ENCODE measurements at places on chromosomes 12 and 14.

DNA sequence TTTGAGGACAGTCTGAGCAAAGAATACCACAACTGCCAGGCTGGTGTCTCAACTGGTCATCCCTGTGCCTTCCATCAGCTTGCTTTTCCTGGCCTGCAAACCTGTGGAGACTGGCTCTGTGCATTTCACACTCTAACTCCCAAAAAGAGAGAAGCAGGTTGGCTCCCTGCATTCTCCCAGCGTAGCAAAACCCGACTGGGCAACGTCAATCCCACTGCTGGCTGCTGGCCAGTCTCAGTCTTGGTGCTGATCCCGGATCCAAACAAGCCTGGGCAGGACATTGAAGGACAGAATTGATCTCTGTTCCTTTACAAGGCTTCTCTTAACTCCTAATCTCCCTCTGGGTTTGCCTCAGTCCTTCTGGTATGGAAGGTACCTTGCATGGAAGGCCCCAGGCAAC, 65.4 kb downstream of the FZD10 start:
- no peak for DNase-seq

- no peak for DNase-seq
These were observed 99.0 kb downstream of the ESR2 start for GRCh38 chr14:64195199-64195598.

DNA sequence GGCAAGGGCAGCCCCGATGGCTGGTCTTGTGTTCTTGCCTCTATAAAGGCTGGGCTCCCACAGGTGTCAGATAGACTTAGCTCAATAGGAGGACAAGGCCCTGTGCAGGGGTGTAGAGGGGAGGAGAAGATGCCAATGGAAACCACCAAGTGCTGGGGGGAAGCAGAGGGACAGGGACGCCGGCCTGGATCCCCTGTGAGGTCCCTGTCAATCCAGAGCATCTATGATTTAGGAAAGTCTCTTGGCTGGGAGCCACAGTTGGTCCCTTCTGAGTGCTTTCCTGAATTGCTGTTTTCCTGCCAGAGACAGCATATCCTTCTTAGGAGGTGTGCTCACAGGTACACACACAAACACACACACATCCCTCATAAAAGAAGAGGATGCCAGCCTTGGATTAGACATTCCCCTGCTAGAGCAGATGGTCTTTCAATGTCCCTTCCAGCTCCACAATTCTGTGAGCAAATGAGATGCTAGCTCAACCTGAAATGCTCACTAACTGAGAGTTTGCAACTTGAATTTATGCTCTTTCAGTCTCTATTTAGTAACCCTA, 62.7 kb downstream of the TTC7B start:
- DNase-seq: no peak

- DNase-seq: no peak
These were observed 191.2 kb downstream of the AEBP2 start for GRCh38 chr12:19630536-19630935.

DNA sequence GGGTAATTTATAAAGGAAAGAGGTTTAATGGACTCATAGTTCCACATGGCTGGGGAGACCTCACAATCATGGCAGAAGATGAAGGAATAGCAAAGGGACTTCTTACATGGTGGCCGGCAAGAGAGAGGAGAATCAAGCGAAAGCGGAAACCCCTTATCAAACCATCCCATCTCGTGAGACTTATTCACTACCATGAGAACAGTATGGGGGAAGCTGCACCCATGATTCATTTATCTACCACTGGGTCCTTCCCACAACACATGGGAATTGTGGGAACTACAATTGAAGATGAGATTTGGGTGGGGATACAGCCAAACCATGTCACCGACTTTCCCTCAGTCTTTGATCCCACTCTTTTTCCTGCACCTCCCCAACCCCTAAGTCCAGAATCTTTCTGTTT, 12.6 kb upstream of the CTDSP2 start:
- DNase-seq: no peak

DNA sequence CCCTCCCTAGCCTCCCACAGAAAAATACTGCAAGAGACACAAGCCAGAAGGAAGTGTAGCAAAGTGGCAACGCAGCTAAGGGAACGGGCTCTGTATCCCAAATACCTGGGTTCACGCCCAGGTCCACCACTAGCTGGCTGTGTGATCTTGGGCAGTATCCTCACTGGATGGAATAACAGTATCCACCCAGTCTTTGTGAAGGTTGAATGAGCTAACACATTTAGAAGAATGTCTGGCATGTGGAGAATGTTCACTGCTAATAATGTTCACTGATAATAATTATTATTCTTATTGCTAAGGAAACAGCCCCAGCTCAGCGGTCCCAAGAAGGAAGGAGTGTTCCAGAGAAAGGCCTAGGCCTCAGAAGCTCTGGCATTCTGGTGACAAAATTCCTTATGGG, 70.9 kb downstream of the VWF start:
- no peak for DNase-seq

DNA sequence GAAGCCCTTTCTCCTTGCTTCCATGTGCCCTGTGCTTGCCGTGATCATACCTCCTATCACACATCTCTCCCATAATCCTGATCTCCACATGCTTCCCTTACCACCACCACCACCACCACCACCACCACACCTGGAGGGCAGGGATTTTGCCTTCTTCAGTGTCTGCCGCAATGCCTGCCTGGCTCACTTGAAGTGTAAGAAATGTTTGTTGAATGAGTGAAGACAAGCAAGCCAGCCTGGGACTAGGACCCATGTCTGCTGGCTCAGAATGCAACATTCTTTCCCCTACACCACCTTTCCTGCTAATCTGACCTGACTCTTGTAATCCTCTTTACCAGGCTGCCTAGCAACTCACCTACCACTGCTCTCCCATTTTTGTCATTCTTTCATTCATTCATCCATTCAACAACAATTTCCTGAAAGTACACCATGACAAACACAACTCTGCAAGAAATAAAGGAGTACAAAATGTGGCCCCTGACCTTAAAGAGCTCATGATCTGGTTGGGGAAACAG, 3.5 kb upstream of the NID2 start:
- DNase-seq: no peak

DNA sequence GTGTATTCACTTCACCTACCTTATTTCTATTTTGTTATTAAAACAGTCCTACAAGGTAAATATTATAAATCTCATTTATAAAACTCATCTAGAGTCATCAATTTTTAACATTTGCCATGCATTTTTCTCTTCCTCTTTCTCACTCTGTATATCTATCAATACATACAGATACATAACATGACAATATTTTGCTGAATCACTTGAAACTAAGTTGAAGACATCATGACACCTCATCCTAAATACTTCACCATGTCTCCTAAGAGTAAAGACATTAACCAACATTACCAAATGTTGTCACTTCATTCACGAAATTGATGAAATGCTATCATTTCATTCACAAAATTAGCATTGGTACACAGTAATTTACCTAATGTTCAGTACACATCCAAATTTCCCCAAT, 181.8 kb downstream of the PAX9 start:
- DNase-seq: no peak

DNA sequence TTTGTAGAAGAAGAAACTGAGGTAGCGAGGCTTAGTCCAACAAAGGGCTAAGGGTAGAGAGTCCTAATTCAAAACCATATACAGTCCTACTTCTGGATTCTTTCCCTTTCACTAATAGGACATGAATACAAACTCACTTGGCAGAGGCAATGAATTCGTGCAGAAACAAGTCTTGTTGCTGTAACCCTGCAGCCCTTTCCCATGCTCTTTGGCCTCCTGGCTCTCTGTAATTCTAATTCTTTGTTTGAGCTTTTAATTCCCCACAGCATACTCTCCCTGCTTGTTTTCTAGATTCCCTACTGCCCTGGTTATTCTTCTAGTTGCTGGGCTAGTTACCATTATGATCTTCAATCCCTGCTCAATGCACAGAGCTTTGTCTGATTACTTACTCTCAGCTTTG, 381.4 kb downstream of the ETNK1 start:
- no peak for DNase-seq

GRCh38 chr12:34403706-34404376, 381.5 kb downstream of the ALG10 start:
- DNase-seq: no peak

GRCh38 chr14:74977901-74978385, 22.5 kb upstream of the PGF start:
- no peak for DNase-seq

GRCh38 chr14:33532553-33532952, 418.3 kb downstream of the EGLN3 start:
- DNase-seq: no peak

DNA sequence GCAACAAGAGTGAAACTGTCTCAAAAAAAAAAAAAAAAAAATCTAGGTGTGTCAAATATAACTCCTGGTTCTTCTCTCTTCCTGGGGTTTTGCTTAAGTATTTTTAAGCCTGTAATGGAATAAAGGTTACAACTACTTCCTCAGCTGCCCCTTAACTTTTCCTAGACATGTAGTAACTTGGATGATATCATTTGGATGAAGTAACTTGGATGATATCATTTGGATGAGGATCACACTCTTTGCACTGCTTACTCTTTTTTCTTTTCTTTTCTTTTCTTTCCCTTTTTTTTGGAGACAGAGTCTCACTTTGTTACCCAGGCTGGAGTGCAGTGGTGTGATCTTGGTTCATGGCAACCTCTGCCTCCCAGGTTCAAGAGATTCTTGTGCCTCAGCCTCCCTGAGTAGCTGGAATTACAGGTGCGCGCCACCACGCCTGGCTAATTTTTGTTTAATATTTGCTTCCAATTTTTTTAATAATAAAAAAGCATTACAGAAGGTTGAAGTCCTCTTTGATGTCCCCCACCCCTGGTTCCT, 775 bp upstream of the FAM186A start:
- no peak for DNase-seq

DNA sequence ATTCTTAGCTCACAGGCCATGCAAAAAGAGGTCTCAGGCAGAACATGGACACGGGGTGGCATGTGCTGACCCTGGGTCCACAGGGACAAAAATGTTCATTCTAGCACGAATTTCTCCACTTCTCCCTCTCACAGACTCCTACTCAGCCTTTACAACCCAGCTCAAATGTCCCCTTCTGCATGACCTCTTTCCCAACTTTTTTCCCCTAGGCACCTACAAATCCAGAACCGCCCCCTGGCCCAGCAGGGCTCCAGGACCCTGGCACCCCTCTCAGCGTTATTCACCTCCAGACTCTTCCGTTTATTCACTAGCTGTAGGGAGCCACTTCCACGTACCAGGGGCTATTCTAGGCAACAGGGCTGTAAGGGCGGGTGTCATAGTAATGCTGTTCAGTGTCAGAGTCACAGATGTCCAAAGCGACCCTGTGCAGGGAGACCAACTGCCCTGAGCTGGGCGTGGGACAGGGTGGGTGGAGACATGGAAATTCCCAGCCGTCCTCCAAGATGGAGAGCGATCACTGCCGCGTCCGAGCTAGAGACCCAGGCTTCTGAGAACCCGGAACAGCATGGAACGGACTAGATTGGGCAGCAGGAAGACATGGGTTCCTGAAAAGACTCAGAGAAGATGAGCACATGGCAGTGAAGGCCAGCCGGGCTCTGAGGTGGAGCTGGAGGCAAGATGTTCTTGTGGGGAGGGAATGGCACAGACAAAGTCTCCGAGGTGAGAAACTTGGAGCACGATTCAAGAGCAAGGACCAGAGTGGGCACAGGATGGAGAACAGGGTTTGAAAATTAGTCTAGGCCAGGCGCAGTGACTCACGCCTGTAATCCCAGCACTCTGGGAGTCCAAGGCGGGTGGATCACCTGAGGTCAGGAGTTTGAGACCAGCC, 274.9 kb upstream of the RTL1 start:
- no peak for DNase-seq

DNA sequence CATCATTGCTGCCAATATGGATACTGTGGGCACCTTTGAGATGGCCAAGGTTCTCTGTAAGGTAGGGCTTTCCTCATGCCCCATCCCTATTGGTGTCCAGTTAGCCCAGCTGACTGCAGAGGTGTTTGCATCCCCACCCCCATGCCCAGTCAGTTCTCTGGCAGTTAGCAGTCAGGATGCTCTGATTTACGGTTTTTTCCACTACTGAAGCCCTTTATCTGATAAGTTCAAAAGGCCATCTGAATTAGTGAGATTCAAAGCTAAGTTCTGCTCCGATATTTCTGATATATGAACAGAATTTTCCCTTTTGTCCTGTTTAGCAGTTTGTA, 773 bp downstream of the GMPR2 start:
- no peak for DNase-seq

DNA sequence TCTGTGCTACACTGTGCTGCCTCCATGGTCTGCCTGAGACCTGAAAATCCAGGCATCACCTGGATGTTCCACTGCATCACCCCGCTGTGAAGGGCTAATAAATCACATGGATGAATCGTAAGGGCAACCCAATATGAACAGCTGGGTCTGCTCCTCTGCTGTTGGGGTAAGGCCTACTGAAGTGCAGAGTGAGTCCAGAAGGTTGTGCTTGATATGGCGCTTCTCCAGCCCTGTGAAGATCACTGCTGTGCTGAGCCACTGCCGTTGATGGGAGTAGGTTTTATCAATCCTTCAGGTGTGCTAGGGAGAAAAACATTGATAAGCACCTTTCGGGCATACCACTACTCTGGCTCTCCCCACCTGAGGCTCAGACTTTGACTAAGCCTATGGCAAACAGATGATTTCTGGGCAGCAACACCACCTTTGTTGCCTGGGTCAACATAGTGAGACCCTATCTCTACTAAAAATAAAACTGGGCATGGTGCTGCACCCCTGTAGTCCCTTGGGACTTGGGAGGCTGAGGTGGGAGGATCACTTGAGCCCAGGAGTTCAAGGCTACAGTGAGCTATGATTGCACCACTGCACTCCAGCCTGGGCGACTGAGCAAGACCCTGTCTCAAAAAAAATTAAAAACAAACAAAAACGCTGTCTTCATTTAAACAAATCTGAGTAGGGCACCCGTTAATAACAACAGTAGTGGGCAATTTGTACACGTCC, 1.7 kb downstream of the ACVRL1 start:
- DNase-seq: no peak

DNA sequence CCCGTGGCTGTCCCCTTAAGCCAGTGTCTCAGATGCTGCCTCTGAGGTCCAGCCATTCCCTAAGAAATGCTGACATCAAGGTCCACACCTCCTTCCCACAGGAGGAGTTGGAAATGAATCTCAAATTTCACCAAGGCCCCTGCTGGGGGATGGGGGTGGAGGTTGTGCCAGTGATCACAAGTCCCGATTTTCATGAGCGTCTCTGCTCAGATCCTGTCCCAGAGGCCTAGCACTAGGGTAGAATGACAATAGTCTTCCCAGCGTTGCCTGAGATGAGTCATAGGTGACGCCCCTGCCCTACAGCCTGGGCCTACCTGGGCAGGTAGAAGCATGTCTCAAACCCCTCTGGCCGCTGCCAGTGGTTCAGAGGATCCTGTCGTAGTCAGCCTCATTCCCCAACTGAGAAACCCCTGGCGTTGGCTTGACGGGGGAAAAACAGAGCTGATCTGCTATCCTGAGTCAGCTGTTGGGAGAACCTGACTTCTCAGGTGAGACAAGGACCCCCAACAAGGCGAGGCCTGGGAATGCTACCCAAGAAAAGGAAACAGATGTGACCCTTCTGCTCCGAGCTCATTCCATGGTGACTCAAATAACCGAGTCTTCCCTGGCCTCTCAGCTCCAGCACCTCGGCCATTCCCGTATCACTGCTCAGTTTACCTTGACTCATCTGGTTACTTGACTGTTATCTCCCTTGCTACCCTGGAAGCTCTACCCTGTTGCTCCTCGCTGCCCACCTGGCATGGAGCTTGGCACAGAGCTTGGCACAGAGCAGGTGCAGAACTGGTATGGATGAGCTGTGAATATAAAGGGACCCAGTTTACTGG, 21.8 kb upstream of the SPPL3 start:
- no peak for DNase-seq
